ENCODE measurements at places on chromosomes 4 and X.

DNA sequence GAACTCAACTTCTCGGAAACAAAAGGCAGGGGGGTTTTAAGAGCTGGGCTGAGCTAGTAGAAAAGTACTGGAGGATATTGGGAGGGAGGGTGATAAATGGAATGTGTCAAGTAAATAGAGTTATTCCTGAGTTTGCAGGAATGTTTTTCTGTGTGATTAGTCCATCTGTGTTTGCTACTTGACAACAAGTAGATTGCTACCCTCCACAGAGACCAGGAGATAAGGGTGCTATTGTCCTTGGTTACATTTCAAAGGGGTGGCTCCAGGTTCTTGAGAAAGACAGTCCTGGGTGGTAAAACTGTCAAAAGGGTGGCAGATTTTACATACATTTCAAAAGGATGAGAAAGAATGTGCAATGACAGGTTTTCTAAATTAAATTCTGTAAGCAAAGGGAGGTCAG lies 181.2 kb upstream of the PPP3CA start:
- DNase-seq = no peak

- no peak for DNase-seq
Observed at GRCh38 chrX:120140293-120140981, 18.0 kb upstream of the RHOXF2 start.

DNA sequence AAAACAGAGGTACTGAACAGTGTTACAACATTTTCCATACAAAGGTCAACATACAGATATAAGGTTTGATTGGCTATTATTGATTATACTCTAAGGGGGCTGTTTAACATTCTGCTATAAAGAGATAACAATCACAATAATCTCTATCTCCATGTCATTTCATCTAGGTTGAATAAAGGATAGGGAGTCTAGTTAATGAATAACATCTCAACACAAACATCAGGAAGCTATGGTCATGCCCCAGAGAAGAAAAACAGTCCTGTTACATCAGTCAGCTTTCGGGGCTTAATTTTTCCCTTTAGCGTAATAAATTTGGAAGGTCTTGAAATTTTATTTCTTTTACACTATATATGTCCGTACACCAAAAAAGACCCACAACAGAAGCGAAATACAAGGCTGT lies 41.5 kb upstream of the DCAF8L2 start:
- no peak for DNase-seq

GRCh38 chrX:8748855-8749254 lies 16.9 kb upstream of the ANOS1 start:
- DNase-seq = no peak

- DNase-seq = no peak
Observed at GRCh38 chr4:144820728-144821085, 174.8 kb downstream of the HHIP start.

- DNase-seq = no peak
Observed at GRCh38 chr4:156496797-156497196, 474.8 kb downstream of the PDGFC start.

GRCh38 chr4:84697159-84697558 lies 114.2 kb downstream of the CDS1 start:
- no peak for DNase-seq

- DNase-seq = peak; percentile 74
Observed at GRCh38 chrX:47361538-47362511, 8.6 kb upstream of the ZNF157 start.

- DNase-seq = peak; percentile 36
Observed at GRCh38 chr4:183256756-183257385, 63.2 kb downstream of the CLDN22 start.

GRCh38 chrX:49214996-49215526 lies 15.1 kb upstream of the SYP start:
- DNase-seq = no peak

DNA sequence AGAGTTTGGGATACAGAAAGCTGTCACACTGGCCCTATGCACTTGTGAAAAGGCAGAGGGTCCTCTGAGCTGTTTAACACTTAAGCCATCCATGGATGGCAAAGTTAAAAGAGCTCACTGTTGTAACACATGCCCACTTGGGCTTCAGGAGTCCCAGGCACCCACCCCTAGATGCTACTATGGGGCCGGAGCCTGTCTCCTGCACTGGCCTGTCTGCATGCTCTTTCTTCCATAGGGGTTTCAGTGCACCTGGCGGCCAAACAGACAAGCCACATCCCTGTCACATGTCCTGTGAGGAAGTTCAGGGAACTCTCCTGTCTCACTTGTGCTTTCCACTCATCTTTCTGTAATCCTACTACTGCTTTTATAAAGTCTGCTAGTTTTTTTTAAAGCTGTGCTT lies 2586.0 kb downstream of the PCDH7 start:
- DNase-seq = no peak

DNA sequence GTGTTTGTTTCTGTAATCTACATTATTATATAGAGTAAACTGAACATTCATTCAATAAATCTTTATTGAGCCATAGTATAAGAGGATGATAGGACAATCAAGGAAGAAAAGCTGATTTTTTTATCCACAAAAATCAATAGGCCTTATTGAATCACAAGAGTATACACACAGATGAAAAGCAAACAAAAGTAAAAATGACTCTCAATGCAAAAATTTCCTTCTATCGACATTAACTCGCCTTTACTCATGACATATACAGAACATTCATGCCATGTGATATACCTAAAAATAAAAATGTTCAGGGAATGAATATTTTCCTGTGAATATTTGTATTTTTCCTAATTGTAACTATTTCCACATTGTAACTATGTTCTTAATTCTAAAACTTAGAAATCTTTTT lies 161.2 kb downstream of the LRBA start:
- DNase-seq = no peak

- peak; percentile 11 for DNase-seq
Observed at GRCh38 chrX:8879750-8880149, 78.6 kb upstream of the FAM9A start.

GRCh38 chrX:1909419-1910206 lies 294.8 kb downstream of the ASMT start:
- no peak for DNase-seq

- DNase-seq = no peak
Observed at GRCh38 chrX:129540722-129541184, 694 bp downstream of the OCRL start.

- DNase-seq = no peak
Observed at GRCh38 chrX:79452881-79453280, 85.7 kb upstream of the ITM2A start.

- peak; percentile 77 for DNase-seq
Observed at GRCh38 chrX:102599084-102599950, at the start of gene ARMCX5. TSS of gene ARMCX5 (plus strand) at chrX:102599515. CDS start at chrX:102602142, 2,627 bp downstream.

DNA sequence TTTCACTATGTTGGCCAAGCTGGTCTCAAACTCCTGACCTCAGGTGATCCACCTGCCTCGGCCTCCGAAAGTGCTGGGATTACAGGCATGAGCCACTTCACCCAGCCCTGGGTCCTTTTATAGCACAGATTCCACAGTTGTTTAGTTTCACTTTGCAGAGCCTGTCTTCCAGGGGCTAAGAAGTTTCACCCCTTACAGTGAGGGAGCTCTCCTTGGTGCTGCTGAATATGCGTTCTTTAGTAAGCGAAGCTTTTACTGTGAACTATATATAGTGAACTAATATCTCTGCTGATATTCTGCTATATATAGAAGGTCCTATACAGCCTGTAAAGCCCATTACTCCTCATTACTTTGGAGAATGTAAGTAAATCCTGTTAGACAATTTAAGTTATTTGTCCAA lies 4.2 kb downstream of the TCEAL6 start:
- no peak for DNase-seq

GRCh38 chr4:156228676-156229075 lies 275.0 kb upstream of the CTSO start:
- no peak for DNase-seq

GRCh38 chr4:85420831-85421230 lies 54.1 kb upstream of the ARHGAP24 start:
- DNase-seq = no peak

DNA sequence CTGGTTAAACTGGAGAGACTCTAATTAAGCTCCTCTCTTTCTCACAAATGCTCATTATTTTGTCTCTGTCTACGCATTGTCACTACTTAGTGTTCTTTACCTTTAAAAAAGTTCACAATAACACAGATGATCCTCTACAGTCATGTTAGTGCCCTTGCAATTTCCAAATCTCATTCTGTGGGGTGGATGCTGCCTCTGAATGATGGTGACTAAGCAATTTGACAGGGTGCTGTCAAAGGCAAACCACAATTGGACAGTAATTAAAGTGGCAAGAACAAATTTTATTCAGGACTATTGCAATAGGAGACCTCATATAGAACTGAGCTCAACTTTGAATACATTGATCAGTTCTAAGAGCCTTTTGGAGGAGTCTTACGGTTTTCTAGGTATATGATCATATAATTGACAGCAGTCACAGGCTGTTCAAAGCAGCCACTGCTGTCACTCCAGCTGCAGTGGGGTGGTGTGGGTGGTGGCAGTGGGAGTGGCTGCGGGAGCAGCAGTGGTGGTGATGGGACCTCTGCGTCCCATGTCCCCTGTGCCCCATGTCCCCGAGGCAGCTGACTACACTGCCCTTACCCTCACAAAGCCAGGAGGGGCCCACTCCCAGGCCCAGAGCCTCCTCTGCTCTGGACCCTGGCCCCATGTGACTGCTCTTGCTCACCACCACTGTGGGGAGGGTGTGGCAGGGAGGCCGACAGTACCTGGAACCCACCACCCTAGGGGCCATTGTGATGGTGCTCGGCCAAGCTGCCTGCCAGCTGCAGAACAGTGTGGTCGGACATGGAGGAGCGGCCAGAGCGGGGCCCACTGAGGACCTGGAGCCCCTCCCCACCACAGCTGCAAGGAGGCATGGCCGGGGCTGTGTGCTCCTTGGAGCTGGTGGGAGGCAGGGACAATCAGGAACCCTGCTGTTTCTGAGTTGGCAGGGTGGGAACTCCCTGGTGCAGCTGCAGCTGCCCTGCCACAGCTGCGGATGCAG lies 30.4 kb upstream of the PAGE1 start:
- DNase-seq = no peak

DNA sequence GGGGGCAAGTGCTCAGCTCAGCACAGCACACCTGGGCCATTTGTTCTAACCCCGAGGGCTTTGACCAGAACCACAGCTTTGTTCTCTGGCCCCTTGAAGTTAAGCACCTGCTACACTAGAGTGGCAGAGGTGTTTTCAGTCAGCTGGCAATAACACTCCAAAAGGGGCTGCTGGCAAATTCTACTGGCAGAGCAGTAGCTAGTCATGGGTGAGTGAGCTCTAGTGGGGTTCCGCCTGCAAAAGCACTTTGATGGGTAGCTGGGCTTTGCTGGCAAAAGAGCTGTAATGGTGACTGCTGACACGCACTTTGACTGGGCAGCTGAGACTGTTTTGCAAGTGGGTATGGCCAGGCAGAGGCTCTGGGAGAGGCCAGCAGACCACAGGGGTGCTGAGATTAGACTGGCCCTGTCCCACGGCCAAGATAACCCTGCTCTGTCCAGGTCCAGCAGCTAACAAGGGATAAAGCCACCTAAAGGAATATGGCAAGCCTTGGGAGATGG lies 65.2 kb upstream of the TENT5D start:
- DNase-seq = no peak

GRCh38 chr4:181017038-181017437 lies 1226.2 kb upstream of the TENM3 start:
- no peak for DNase-seq

- DNase-seq = no peak
Observed at GRCh38 chr4:168293386-168293975, 25.1 kb downstream of the DDX60 start.

DNA sequence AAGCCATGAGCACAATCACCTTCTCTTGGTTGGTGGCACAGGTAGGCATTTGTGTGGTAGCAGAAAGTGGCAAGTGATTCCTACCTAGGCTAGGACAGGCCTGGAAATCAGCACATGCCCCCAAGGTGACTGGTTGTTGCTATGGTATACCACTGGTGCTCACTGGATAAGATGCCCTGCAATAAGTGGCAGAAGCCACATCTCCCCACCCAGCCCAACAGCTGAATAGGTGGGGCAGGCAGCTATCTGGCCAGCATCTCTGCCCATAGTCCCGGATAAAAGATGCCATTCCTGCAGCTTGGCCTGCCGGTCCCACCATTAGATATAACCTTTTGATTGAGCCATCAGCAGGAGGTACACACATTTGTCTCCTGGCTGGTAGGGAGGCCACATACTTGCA lies 21.1 kb downstream of the AMER1 start:
- no peak for DNase-seq

- DNase-seq = no peak
Observed at GRCh38 chr4:110484029-110484428, 8.1 kb downstream of the ENPEP start.

GRCh38 chrX:15334561-15334960 lies 762 bp downstream of the PIGA start:
- peak; percentile 47 for DNase-seq

DNA sequence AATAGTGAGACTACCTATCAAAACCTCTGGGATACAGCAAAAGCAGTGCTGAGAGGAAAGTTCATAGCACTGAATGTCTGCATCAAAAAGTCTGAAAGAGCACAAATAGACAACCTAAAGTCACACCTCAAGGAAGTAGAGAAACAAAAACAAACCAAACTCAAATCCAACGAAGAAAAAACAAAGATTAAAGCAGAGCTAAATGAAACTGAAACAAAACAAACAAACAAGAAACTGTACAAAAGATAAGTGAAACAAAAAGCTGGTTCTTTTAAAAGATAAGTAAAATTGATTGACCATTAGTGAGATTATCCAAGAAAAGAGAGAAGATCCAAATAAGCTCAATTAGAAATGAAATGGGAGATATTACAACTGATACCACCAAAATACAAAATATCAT lies 378.3 kb upstream of the NDST4 start:
- DNase-seq = no peak

DNA sequence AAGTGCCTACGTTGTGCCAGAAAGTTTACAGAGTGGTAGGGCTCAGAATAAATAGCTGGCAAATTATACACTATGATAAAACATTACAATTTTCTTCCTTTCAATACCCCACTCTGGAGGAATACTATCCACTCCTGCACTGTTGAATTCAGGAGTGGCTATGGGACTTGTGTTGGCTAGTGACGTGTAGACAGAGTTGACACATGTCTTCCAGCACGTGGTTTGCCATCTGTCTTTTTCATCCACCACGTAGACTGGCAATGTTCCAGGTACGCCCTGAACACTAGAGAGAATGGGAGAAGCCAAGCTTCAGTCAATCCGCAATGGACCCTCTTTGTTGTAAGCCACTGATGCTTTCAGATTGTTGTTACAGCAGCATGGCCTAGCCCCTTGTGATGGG lies 168.8 kb upstream of the RBPJ start:
- no peak for DNase-seq

Data from CD4-positive, alpha-beta T cell treated with Interleukin-1 beta for 1 hour (primary cell).